GM12891 (cell line): ENCODE measurements at places on chromosomes 7 and 10.

DNA sequence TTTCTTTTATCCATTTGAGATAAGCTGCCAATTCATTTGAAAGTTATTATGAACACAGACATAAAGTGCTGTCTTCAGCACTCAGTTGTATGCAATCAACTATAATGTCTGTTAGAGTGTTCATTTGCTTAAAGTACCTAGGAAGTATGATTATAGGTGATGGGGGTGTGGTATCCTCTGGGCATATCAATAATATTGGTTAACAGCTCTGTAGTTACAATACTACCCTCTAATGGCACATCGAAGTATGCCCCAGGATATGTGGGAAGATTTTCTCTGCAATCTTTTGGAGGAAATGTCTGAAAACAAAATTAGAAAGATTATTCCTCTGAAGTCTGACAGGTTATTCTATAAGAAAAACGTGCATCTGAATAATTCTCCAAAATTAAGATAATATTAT, 429.7 kb downstream of the ARL4A start:
- no peak for DNase-seq

DNA sequence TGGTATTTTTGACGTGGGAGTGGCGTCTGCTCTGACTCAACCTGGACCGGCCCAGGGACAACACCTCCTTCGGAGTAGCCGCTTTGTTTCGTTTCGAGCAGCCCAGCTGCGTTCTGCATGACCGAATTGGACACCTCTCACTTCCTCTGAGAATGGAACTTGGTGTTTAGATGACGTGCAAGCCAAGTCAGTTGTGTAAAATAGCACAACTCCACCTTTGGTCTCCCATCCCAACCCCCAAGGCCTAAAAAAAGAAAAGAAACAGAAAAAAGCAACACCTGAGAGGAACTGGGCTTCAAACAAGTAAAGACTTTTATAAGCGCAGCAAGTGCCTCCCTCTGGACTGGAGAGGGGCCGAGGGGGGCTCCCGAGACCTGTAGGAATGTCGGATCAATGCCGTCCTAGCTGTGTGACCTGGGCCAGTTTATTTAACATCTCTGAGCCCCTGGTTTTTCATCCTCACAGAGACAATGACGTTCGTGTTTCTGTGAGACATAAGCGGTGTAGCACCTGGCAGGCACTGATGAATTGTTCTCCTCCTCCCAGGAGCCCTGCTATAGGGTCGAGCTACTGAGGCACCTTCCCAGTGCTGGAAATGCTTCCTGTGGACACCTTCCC, 52.0 kb upstream of the SMNDC1 start:
- DNase-seq: peak; percentile 61

DNA sequence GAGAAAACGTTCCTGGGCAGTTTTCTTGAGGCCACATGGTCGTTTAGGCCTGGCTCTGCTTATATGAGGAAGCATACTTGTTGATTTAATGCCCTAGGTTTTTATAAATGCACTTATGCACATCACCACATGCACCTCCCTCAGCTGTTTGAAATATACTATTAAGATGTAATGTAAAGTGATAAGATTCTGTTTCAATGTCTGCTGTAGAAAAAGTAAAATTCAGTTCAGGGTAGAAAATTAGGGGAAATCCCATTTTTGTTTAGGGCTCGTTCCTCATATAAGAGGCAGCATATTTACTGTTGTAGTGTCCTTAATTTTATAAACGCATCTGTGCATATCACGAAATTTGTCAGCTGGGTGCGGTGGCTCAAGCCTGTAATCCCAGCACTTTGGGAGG, 7.8 kb upstream of the CAMK1D start:
- DNase-seq: no peak

- DNase-seq: no peak
These were observed 21.7 kb downstream of the GTF2IRD1 start for GRCh38 chr7:74475243-74475986.

- no peak for DNase-seq
These were observed 35.8 kb downstream of the ADAM12 start for GRCh38 chr10:126352453-126352852.

DNA sequence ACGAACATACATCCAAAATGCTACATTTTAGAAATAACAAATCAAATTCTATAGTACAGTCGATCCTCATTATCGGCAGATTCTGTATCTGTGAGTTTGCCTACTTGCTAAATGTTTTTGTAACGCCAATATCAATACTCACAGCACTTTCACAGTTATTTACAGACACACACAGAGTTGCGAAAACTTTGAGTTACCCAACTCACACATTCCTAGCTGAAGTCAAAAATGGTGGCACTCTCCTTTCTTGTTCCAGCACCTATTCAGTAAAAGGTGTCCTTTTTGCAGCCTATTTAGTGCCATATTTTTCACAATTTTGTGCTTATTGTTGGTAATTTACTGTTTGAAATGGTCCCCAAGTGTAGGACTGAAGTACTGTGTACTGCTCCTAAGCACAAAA, 161.7 kb downstream of the AKR1D1 start:
- DNase-seq: no peak

GRCh38 chr7:11557627-11558026, 274.4 kb downstream of the THSD7A start:
- peak; percentile 5 for DNase-seq

DNA sequence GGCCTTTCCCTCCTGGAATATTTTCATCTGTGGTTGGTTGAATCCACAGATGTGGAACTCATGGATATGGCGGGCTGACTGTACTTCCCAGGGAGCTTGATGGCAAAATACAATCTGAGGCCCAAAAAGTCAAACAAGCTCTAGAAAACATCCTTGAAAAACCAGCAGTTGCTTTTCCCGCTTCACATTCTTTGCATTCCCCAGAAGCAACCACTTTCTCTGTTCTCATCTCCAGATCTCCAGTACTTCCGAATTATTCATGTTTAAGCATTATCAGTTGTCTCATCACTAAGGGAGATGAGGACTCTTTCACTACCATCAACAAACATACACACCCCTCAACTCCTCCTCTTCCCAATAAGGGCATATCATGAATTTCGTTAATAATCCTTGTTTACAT, 55.3 kb downstream of the KIF5B start:
- DNase-seq: no peak

DNA sequence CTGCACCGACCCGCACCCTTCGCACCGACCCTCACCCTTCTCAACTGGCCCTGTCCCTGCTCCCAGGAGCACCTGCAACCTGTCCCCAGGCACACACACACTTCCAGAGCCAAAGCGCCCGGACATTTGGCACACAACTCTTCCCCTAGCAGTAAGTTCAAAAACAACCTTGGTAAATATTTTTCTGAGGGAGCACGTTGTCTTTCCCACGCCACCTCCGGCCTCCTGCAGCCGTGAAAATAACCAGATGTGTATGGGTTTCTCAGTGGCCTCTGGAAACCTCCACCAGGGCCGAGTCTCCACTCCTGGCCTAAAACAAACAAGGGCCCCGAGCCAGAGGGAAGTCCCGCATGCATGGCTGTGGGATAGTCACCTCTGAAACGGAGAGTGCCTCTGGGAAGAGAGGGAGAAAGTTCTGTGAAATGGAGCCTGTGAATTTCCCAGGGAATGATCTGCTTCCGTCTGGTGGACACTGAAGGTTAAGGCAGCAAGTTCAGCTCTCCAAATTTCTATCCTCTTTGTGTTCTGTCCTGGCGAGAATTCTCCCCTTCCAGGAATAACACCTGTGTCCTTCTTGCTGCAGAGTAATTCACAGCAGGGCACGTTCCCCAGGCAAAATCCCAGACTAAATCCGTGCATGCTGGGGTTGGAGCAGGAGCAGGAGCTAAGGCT, 15.8 kb downstream of the PODXL start:
- DNase-seq: no peak

DNA sequence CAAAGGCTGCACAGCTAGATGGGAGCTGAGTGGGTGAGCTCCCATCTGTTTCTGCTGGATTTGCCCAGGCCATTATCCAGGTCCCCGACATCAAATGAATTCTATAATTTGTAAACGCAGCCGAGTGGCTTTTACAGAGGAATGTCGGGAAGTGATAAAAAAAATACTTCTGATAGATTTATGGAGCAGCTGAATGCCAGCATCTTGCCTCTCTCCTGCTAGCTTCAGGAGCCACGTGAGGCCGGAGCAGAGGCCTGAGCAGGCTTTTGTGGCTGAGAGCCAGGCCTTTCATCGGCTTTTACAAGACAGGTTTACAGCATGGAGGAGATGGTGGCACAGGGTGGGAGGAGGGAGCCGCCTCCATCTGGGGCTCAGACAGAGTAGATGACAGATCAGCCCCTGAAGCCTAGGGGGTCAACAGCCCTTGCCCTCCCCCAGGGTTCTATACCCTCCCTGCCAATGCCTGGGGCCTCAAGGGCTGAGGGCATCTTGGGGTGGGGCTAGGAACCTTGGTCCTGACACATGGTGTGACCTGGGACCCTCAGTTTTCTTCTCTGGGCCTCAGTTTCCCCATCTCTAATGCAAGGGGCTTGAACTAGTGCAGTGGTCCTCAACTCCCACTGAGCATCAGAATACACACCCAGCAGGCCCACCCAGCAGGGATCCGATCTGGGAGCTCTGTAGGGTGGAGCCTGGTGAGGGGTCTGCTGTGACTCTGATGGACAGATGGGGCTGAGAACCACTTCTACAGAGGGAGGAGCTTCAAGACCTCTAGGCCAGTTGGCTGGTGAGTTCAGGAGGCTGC, 44.2 kb upstream of the PCBD1 start:
- no peak for DNase-seq

DNA sequence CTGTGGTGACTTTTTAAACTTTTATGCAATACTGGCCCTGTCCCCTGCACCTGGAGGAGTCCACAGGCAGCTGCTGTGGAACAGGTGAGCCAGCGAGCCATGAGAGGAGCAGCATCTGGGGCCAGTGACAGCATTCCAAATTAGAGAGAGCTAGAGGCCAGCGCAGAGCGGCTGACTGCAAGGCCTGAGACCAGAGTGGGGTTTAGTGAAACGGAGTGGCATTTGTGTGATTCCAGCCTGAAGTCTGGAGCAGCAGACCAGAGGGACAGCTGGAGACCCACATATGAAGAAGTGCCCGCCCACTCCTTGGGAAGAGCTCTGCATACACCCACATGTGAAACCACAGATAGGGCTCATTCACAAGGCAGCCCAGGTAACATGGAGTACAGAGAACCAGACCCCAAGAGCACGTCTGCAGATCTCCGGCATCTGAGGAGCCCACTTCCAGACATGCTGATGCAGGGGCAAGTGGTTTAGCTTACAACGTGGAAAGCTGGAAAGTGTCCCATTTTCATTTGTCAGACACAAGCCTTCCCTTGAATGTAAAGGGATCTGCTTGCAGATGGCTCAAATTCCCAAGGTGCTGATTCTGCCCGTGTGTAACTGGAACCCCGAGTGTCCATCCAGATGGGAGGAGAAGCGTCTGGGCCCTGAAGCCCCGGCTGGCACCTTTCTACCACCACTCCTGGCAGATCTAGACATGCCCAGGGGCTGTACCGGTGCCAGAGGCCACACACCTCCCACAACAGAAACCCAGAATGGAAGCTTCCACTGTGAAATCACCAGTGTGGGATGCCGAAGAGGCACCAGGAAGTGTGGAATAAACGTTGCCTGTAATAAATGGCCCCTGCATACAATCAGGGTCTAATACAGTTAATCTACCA, 256.0 kb upstream of the TCERG1L start:
- DNase-seq: no peak

- no peak for DNase-seq
These were observed 88.6 kb downstream of the RNLS start for GRCh38 chr10:88494537-88494936.

DNA sequence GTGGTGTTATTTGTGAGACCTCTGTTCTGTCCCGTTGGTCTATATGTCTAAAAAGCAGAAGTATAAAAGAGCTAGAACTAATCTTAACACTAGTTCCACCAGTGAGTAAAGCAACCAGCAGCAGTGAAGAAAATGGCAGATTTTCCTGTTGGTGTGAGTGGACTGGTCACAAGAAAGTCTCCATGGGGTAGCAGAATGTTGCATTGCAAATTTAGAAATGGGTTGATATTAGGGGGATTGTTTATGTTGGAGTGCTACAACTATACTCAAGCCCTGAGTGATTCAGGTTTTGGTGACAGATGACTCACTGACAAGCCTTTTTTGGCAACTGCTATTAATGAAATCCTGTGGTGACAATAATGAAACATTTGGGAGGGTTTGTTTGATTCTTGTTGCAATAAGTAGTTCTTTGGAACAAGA, 5.6 kb downstream of the AVL9 start:
- no peak for DNase-seq

DNA sequence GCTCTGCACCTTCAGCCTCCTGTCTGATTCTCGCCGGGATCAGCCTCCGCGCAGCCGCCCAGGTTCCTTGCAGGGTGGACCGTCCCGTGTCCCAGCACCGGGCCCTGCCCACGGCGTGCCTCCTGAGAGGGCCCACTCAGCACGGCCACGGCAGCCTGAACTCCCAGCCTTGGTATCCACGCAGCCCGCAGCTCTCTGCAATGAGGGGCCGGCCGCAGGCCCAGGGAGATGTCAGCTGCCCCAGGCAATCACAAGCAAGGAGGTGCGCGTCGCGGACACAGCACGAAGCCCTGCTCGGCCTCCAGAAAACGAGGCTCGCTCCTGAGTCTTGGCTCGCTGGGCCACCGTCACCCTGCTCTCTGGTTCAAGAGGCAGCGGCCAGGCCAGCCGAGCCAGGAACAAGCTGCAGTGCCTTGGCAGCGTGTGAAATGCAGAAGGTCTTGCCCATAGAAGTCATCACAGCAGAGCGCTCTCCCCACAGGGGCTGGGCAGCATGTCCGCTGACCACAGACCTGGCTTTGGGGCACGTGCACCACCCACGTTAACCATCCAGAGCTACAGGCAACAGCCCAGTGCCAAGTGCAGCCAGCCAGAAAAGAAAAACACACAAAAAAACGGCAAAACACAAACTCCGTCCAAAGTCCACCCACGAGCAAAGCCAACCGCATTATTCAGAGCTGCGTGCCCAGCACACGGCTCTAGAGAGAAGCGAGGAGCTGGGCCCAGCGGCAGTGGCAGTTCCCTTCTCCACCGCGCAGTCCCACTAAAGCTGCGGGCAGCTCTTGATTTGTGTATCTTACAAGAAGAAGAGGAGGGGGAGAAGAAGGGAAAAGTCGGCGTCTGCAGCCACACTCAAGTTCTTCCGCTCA, 13.9 kb downstream of the GPER1 start:
- no peak for DNase-seq

- DNase-seq: no peak
These were observed 155.5 kb downstream of the ZNF248 start for GRCh38 chr10:37701781-37702493.
